EH (cell line): ENCODE measurements at places on chromosomes 16 and 17.

GRCh38 chr16:17566656-17567450, 96.1 kb upstream of the XYLT1 start:
- no peak for DNase-seq

GRCh38 chr16:14331020-14331419, 259.9 kb downstream of the MRTFB start:
- no peak for DNase-seq

GRCh38 chr17:75321506-75321905, 32.3 kb upstream of the SLC25A19 start:
- DNase-seq, result no peak

GRCh38 chr16:87927195-87927562, 9.2 kb downstream of the CA5A start:
- DNase-seq, result no peak
